ENCODE measurements at places on chromosomes 6 and 20.

DNA sequence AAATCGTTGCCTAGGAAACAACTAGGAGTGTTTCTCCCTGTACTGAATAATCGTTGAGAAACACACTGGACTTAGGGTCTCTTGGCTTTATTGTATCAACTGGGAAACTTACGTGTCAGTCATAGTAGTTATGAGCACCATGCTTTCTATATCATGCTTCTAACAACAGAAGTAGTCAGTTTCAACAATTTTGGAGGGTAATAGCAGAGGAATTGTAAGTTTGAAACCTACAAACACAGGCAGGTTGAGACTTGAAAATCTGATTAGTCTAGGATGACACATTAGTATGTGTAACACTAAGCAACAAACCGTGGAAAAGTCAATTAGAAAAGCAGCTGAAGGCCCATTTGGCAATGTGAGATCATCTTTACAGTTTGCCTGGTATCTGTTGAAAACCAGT lies 43.9 kb upstream of the FABP7 start:
- no peak for DNase-seq

GRCh38 chr6:141394125-141394536 lies 738.6 kb upstream of the GJE1 start:
- DNase-seq = no peak

DNA sequence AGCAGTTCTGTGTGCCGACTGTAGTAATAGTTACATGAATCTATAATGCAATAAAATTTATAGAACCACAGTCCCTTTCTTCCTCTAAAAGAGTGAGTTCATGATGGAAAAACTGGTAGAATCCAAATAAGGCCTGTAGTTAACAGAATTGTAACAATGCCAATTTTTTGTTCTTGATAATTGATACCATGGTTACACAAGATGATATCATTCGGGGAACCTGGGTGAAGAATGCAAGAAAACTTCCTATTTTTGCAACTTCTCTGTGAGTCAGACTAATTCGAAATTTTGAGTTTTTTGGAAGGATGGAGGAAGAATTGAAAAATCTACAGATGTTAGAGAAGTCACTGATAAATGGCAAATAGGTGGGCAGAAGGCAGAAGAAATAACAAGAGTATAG lies 381.8 kb downstream of the CDKAL1 start:
- DNase-seq = no peak

GRCh38 chr20:36959242-36959641 lies 7.7 kb upstream of the SAMHD1 start:
- no peak for DNase-seq

DNA sequence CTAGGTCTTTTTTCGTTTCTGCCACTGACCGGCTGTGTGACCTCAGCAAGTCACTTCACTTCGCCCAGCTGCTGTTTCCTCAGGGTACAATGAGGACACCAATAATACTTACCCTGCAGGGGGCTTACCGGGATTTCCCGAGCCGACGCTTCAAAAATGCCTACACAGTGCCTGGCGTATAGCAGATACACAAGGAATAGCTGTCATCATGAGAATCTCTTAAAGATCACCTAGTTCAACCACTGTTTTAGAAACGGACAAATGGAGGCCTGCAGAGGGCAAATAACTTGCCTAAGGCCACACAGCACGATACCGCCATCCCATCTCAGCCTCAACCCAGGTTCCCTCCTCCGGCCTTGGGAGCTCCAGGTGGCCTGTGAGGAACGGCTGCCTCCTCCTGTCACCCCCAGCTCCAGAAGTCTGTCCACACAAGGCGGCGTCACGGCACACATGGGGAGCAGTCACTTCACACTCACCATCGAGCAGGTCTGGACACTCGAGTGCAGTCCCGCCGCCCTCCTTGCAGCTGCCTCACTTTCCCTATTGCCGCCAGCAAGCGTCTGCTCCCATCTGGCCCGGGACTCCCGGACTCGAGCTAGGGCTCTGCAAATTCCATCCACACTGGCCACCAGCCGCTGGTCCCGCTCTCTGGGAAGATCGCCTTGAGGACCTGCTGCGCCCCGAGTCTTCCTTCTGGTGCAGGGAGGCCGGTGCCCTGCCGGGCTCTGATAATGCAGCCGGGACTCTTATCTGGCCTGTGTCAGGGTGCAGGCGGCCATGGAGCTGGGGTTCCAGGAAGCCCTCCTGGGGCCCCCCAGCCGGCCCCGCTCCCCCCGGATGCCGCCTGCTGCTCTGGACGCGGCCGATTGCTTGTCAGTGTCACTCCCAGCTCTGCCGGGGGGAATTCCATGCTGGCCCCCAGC lies at the start of gene RIPOR3:
TSS of gene RIPOR3 (minus strand) at position 893 of the 923 bp plus-strand sequence. CDS start at position 479, 414 bp downstream.
- DNase-seq = no peak

DNA sequence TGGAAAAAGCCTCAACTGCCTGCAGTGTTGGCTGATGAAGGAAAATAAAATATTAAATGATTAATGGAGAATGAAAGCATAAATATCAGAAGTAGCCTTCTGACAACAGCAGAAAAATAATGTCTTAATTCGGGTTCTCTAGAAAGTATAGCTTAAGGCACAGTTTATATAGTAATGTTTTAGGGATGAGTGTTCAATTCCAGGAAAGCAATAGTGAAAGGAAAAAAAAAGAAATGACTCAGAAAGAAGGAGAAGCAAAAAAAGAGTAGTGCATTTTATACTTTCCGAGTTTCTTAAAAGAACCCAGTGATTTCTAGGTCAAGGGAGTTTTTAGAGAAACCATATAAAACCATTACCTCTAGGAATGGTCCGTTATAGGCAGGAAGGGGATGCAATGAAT lies 137.3 kb downstream of the HTR1B start:
- DNase-seq = no peak

DNA sequence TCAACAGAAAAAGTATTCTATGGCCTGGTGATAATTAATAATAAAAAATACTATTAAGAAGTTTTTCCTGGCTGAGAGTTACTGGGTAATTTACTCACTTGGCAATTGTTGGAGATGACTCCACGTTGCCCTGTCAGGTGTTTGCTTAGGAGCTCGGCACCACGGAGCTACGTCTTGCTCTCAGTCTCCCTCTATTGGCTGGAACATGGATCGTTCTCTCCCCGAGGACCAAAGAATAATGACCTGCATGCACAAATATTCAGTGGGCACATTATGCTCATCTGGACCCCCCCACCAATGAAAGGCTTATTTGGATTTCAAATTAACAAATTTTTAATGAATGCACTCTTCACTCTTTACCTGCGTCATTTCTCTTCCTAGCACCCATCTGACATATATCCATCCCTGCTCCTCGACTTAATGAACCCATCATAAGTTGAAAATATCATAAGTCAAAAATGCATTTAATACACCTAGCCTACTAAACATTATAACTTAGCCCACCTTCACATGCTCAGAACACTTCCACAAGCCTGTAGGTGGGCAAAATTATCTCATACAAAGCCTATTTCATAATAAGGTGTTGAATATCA lies 71.0 kb upstream of the CD83 start:
- peak; percentile 70 for DNase-seq

DNA sequence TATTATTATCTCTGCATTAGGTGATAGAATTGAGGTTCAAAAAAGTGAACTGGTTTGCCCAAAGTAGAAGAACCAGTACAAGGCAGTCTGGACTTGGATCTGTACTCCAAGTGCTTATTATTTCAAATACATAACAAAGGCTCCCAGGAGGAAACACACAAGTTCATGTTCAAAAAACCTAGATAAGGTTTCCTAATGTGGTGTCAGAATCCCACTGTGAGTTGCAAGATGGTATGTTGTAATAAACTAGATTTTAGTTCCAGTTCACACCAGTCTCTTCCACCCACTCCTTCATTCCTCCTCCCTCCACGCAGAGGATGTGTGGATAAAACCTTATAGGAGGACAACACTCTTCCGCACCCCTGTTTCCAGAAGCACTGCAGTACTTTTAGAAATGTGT lies 42.8 kb downstream of the KIAA0319 start:
- no peak for DNase-seq

GRCh38 chr6:130259557-130259956 lies 36.8 kb upstream of the SAMD3 start:
- no peak for DNase-seq

DNA sequence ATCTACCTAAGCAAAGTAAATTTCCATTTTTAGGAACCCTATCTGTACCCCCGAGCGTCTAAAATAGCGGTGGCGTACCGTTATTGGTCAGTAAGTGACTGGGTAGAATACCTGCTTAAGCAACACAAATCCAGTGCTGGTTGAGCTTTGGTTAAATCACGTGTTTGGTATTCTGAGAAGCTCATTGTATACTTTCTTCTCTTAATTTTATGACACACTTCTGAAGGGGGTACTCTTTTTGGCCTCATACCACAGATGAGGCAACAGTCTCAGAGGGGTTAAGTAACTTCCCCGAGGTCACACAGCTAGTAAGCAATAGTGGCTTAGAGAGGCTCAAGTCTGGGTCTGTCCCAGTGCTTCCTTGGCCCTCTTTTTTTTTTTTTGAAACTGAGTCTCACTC lies 151.2 kb downstream of the TFAP2C start:
- no peak for DNase-seq

GRCh38 chr20:34172926-34173325 lies 60.9 kb upstream of the EIF2S2 start:
- DNase-seq = no peak

- no peak for DNase-seq
Observed at GRCh38 chr20:38406476-38406875, 28.7 kb downstream of the SNHG17 start.

DNA sequence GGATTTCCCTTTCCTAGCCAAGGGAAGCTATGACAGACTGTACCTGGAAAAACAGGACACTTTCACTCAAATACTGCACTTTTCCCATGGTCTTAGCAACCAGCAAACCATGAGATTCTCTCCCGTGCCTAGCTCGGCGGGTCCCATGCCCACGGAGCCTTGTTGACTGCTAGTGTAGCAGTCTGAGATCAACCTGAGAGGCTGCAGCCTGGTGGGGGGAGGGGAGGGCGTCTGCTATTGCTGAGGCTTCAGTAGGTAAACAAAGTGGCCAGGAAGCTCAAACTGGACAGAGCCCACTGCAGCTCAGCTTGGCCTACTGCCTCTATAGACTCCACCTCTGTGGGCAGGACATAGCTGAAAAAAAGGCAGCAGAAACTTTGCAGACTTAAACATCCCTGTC lies 61.8 kb downstream of the EPM2A start:
- DNase-seq = no peak

GRCh38 chr6:15355683-15356099 lies 109.8 kb downstream of the JARID2 start:
- no peak for DNase-seq

DNA sequence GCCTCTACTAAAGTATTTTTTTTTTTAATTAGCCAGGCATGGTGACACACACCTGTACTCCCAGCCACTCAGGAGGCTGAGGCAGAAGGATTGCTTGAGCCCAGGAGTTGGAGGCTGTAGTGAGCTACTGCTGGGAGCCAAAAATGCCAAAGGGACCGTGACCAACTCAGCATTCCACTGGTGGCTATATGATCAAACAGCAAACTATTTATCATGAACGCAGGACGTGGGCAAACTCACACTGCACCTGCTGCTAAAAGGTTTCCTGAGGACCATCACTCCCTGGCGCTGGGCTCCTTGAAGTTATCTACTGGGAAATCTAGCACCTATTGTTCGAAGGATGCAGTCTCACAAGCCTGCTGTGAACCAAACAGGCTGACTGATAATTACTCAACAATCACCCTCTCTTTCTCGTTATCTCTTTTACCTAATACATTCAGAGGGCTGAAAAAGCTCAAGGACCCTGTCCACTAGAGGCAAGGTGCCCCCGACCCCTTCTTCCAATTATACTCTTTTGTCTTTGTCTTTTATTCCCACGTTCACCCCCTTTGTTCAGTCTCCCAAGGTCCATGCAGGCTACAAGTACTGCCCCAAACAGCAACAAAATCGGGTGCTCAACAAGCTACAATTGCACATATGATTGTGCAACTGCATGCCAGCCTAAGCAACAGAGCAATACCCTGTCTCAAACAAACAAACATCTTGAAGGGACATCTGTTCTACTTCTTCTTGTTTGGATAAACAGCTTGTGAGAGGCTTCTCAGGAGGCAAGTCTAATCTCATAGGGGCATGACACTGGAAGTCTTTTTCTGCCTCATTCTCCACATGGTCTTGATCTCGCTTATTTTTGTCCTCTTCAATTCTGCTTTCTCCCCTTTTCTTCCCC lies 47.7 kb upstream of the PLN start:
- DNase-seq = no peak

GRCh38 chr20:32483351-32484224 lies 101.5 kb downstream of the NOL4L start:
- peak; percentile 68 for DNase-seq

DNA sequence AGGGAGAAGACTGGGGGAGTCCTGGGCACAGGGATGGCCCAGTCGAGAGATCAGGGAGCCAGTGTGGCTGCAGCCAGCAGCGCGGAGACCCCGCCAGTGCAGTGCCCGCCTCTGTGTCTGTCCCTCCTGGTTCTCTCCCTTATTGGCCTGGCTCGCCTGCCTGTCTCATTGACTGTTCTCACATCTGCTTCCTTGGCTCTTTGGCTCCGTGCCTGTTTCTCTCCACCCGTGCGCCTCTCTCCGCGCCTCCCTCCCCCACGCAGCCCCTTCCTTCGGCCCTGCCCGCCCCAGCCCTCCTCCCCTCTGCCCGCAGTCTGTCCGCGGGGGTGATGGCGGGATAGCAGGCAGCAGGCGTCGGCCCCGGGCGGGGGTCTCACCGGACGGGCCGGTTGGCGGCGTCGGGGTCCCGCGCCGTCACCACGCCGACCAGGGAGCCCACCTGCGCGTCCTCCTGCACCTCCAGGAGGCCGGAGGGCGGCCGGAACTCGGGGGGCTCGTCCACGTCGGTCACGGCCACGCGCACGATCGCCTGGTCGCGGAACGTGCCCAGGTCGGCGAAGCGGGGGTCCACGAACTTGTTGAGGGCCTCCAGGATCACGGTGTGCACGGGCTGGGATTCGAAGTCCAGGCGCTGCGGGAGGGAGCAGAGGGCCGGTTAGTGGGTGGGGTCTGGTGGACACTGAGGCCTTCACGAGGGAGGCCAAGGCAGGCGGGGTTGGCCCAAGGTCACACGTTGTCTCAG lies 92.0 kb downstream of the CD40 start:
- DNase-seq = no peak

GRCh38 chr6:139407718-139408222 lies 33.3 kb upstream of the CITED2 start:
- DNase-seq = no peak

GRCh38 chr6:129638686-129639085 lies 71.3 kb downstream of the ARHGAP18 start:
- DNase-seq = no peak

- DNase-seq = no peak
Observed at GRCh38 chr6:169564453-169565240, 137.2 kb downstream of the WDR27 start.

- no peak for DNase-seq
Observed at GRCh38 chr20:32909896-32910571, 51.3 kb downstream of the EFCAB8 start.
